ENCODE measurements at places on chromosomes 16 and 17. TPM values are rescaled to one million over a fixed set of nuclear protein-coding genes. Genes with fewer than 3 reads are reported as not detected.
A peak's percentile ranks its signal among the peaks of the same experiment; 100 is the strongest.

CLEC10A gene
- 2.1 TPM for polyA plus RNA-seq

SCARF1 gene
- polyA plus RNA-seq = 20.4 TPM

PABPN1L gene
- 0.25 TPM for polyA plus RNA-seq

CDH1 gene
- polyA plus RNA-seq = 196 TPM

RNF157 gene
- polyA plus RNA-seq = 8.6 TPM

PRSS36 gene
- 2.2 TPM for polyA plus RNA-seq

FBXO39 gene
- 0.29 TPM for polyA plus RNA-seq

FAM171A2 gene
- polyA plus RNA-seq = 20.9 TPM

STAT3 gene
- 81.4 TPM for polyA plus RNA-seq

BRICD5 gene
- polyA plus RNA-seq = 5.9 TPM

CES3 gene
- polyA plus RNA-seq = 4.0 TPM

KRTAP4-3 gene
- not detected for polyA plus RNA-seq

GGT6 gene
- 9.8 TPM for polyA plus RNA-seq

DNA sequence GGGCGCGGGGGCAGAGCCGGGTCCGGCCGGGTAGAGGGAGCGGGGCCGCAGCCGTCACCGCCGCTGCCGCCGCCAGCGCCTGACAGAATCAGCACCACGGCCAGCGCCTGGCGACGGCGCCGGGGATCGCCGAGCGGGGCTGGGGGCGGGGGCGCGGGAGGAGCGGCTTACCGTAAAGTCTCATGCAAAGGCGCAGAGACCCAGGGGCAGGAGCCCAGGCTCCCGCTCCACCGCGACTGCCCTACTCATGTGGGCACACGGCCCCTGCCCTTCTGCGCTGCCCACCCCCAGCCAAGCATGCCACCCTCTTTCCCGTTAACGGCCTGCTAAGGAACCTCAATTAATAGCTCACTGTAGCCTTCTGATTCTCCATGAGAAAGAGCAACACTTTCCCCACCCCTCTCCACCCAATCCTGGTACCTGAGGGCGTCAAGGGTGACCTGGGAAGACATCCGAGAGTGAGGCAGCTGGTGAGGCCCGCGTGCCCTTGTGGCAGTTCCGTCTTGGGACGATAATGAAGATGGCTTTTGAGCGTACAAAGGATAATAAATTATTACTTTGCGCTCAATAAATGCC lies at the start of gene SEZ6:
Gene SEZ6, minus strand, starts transcription at position 98 of the 576 bp plus-strand sequence. CDS start 164 bp downstream, outside the sequence.
- DNase-seq = peak; percentile 78

DNA sequence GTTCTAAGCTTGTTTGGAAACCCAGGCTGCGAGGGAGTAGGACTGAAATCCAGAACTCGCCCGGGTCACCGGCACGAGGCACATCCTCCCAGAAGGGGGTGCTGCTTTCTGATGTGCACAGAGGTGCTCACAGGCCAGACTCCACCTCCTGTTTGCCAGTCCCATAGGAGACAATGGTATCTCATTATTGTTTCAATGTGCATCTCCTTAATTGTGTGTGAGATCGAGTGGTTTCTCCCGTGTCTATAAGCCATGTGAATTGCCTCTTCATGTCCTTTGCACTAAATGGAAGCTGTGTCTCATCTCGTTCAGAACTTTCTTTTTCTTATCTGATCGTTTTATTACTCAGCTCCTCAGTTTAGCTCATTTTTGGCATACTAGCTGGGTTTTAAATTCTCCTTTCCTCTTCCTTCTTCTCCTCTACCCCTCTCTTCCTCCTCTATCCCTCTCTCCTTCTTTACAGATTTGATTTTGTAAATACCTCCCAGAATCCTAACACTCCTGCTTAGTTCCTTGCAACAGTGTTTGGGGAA lies 32.1 kb upstream of the PRKCB start:
- DNase-seq = no peak

DNA sequence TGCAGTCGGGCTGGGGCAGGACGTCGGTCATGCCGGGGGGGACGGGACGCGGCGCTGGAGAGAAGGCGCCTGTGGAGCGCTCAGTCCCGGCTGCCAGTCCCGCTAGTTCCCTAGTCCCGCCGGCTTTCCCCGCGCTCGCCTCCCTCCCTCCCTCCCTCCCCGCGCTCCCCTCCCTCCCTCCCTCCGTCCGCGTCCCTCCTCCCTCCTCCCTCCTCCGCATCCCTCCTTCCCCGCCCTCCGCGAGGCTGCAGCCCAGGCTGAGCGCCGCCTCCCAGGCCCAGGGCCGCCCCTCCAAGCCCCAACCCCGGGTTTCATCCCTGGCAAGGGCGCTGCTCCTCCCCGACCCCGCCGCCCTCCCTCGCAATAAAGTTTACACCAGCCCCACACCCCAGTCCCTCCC lies 34.8 kb downstream of the TIMM22 start:
- DNase-seq = peak; percentile 57

DNA sequence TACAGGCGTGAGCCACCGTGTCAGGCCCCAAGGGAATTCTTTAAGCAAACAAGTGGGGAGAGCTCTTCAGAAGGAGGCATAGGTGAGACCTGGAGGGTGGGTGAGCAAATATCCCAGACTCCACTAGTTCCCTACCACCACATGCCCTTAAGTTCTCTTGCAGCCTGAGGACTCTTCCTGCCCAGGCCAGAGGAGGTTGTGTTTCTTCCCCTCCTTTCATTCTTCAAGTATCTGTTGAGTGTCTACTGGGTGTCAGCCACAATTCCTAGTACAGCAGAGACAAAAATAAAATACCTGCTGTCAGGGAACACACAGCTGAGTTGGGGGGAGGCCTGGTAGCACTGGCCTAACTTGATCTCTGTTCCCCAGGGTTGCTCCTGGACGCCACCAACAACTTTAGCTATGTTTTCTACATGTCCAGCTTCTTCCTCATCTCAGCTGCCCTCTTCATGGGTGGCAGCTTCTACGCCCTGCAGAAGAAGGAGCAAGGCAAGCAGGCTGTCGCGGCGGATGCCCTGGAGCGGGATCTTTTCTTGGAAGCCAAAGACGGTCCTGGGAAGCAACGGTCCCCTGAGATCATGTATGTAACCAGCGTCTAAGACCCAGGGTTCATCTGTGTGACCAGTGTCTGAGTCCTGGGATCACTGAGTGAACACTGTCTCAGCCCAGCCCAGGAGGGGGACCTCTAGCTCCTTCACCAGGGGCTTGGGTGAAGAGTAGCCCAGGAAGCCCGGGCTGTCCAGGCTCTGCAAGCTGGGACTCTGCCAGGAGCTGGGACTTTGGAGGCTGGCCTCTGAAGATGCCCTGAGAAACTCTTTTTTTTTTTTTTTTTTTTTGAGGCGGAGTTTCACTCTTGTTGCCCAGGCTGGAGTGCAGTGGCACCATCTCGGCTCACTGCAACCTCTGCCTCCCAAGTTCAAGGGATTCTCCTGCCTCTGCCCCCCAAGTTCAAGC lies 5.9 kb upstream of the ARMC7 start:
- no peak for DNase-seq

DNA sequence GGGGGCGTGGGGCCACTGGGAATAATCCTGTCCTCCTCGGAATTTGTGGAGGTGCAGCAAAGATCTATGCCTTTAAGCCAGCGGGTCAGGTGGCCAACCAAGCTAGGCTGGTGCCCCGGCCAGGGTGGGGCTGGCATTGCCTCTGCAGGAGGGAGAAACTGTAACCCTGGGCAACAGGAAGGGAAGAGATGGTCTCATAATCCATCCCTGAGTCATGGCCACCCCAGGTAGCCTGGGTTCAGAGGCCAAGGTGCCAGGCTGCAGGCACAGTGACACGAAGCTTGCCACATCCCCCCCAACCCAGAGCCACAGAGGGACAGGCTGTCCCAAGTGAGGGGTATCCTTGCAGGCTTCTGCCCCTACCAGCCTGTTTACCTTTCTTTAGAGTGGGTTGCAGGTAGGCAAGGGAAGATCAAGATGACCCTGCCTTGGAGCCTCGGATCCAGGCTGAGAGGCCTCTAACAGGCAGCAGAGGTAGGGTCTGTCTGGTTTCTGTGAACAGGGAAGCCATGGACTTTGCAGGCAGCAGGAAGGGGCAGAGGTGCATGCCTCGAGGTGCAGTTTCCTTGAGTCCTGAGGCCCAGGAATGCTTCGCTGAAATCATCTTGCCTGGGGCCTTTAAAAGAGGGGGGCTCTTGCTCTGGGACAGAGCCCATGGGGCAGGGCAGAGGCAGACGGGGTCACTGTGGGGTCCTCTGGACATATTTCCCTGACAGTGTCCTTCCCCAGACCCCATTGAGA lies 4.0 kb downstream of the LASP1 start:
- no peak for DNase-seq

GRCh38 chr17:32565401-32565800 lies 78.6 kb downstream of the CDK5R1 start:
- no peak for DNase-seq

DNA sequence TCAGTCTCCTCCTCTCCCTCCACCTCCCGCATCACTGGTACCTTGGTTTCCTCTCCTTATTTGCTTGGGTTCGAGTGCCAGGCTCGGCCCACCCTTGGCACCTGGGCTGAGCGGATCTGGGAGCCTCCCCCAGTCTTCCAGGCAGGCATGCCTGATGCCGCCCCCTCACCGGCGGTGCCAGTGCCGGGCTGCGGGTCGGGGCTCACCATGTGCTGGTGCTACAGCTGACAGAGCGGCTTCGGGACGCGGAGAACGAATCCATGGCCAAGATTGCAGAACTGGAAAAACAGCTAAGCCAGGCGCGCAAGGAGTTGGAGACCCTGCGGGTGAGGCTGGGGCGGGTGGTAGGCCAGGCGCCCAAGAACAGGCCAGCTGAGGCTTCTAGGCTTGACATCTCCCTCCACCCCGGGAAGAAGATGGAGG lies 19.2 kb downstream of the FMNL1 start:
- no peak for DNase-seq

GRCh38 chr16:14354561-14355351 lies 275.3 kb downstream of the PARN start:
- no peak for DNase-seq

- no peak for DNase-seq
Observed at GRCh38 chr16:57669476-57670162, 1.5 kb downstream of the ADGRG3 start.

- DNase-seq = no peak
Observed at GRCh38 chr17:32302860-32303649, 37.4 kb downstream of the RHBDL3 start.

- DNase-seq = no peak
Observed at GRCh38 chr17:29972277-29972676, 30.8 kb downstream of the EFCAB5 start.

GRCh38 chr16:4123616-4124300 lies 7.5 kb upstream of the ADCY9 start:
- DNase-seq = no peak

DNA sequence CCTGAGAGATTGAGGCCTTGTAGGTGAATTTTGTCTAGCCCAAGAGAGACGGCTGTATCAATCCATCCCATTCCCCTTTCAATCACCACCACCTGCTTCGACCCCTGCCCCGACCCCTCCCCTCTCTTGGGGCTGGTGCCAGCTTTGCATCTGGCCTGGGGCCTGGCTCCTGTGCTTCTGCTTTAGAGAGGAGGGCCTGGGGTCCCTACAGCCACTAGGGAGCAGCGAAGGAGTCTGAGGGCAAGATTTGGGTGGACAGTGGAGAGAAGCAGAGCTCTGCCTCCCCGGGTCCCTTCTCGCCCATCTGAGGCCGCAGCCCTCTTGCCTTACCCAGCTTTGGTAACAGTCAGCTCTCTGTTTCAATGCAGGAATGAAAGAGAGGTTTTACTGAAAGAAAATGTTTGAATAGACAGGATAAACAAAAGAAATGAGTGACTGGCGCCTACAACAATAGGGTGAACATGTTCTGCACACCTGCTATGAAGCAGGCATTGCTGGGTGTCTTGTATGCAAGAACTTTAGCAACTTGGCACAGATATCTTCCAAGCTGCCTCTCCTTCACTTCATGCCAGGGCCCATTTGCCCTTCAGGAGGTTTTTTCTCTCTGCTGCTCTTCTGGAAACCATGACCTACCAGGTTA lies 57.4 kb downstream of the SLC47A1 start:
- DNase-seq = no peak

DNA sequence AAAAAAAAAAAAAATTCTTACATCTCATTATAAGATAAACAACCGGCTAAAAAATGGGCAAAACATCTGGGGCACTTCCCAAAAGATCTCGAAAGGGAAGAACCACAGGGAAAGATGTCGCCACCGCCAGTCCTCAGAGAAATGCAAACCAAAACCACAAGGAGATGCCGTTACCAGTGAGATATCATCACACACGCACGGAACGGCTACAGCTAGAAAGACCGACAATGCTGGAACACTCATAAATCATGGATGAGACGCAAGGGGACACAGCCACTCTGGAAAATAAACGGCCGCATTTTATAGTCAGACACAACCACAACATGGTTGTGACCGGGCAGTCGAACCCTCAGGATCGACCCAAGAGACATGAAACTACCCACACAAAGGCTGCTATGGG lies 24.5 kb downstream of the WDR45B start:
- DNase-seq = no peak

GRCh38 chr16:46801428-46802049 lies 29.4 kb downstream of the C16orf87 start:
- no peak for DNase-seq

- no peak for DNase-seq
Observed at GRCh38 chr16:2022723-2023091, 3.1 kb downstream of the NPW start.

DNA sequence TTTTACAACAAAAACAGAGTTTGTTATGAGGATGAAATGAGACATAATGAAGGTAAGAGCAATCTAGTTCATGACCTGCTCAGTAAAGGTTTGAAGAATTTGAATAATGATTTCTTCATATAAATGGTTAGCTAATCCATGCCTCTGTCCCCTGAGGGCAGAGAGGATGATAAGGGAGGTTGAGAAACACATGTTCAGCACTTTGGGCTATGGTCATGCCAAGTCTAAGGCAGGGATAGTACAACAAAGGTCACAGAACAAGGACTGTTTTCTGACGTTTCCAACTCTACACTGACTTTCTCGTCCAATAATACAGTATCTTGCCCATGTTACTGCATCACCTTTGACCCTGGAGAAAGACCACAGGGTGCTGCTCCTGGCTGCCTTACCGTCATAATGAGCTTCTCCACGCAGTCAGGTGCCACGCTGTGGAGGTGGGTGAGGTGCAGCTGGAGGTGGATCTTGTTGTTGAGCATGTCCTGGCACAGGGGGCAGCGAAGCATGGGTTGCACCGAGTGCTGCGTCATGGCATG lies 236.7 kb downstream of the ZFHX3 start:
- no peak for DNase-seq

DNA sequence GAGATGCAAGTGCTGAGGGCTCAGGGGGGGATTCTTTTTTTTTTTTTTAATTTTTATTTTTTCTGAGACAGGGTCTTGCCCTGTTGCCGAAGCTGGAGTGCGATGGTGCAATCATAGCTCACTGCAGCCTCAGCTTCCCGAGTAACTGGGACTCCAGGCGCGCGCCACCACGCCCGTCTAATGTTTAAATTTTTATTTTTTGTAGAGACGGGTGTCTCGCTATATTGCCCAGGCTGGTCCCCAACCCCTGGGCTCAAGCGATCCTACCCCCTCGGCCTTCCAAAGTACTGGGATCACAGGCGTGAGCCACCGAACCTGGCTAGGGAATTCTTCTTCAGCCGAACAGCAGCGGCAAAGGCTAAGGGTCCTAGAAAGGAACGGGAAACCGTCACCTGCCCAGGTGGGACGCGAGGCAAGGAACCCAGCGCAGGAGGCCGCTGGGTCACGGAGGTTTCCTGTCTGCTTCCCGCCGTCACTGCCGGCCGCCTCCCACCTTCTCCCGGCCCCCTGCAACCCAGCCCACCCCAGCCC lies 13.3 kb upstream of the OR1F1 start:
- DNase-seq = no peak

Measured in right lung (tissue), 10 donors.